SK-N-DZ (cell line): ENCODE measurements at places on chromosomes 2 and 18.
A peak's percentile ranks its signal among the peaks of the same experiment; 100 is the strongest.

DNA sequence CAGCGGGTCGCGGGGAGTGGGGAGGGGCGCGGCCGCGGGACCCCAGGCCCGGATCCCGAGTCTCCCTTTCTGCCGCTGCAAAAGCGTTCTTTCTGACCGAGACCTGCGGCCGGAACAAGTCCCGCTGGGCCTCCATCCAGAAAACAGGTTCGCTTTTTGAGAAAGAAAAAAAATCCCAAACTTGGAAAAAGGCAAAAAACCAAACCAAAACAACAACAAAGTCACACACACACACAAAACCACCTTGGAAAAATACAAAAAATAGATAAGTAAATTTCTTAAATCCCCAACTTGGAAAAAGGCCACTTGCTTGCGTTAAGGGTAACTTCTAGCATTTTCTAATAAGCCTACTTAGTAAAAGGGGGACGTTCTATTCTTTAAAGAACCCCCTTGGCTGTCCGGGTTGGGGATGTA, 250 bp upstream of the CHST10 start:
- no peak for DNase-seq

- DNase-seq, result no peak
These were observed 10.6 kb upstream of the GALNT5 start for GRCh38 chr2:157246765-157247407.

- no peak for DNase-seq
These were observed 10.0 kb upstream of the RHOB start for GRCh38 chr2:20436716-20437470.

GRCh38 chr2:160294889-160295288, 94.8 kb upstream of the ITGB6 start:
- DNase-seq, result no peak

DNA sequence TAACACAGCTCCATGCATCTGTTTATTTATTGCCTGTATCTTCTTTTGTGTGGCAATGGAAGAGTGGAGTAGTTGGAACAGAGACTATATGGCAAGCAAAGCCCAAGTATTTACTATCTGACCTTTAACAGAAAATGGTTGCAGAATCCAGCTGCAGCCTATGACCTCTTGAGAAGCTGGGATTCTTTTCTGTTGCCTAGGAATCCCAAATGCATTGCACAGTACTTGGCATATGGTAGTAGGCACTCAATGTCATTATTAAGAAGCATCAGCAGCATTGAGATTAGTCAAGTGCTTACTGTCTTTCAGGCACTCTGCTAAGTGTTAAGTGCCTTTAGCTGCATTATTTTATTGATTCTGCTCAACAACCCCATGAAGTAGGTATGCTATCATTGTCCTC, 331.6 kb downstream of the CCDC85A start:
- no peak for DNase-seq

- no peak for DNase-seq
These were observed 29.8 kb downstream of the AGAP1 start for GRCh38 chr2:235523486-235524150.

DNA sequence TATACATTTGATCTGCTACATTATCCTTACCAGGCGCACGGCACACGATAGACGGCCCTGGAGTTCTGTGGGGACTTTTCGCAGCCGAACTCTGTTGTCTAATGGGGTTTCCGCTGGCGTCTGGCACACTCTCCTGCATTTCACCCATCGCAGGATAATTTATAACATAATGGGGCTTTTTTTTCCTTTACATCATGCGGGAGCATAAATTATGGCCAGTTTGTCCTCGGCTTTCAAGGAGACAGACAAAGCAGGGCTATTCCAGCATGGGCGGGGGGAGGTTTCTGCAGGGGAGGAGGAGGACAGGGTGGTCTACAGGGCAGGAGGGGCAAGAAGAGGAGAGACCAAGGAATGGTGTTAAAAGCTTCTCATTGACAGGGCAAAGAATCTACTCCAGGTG, 279.8 kb downstream of the CELF4 start:
- no peak for DNase-seq

DNA sequence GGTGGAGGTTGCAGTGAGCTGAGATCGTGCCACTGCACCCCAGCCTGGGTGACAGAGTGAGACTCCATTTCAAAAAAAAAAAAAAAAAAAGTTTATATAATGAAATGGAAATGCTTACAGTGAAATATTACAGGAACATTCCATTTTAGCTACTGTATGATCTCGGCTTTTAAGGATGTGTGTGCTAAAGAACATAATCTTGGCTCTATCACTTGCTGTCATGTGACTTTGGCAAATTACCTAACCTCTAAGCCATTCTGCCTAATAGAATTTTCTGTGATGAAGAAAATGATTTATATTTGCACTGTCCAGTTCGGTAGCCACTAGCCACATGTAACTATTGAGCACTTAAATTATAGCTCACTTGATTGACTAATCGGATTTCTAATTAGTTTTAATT, 36.3 kb downstream of the SMAD4 start:
- no peak for DNase-seq

GRCh38 chr2:97645112-97645694, 659 bp upstream of the COX5B start:
- peak; percentile 35 for DNase-seq

DNA sequence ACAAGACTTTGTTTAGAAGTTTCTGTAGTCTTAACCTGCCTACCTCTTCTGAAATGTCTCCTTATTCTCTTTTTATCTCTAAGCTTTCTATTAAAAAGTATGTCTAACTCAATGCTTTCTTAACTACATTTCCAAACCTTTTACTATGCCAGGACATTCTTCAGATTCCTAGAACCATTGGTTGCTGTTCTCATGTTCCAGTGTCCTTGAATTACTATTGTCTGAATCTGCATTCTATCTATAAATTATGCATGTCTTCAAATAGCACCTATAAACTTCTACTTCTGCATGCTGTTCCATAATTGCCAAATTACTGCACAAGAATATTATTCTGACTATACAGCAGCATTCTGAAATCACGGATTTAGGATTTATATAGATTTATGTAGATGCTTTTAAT, 166.0 kb upstream of the VWC2L start:
- DNase-seq, result no peak

DNA sequence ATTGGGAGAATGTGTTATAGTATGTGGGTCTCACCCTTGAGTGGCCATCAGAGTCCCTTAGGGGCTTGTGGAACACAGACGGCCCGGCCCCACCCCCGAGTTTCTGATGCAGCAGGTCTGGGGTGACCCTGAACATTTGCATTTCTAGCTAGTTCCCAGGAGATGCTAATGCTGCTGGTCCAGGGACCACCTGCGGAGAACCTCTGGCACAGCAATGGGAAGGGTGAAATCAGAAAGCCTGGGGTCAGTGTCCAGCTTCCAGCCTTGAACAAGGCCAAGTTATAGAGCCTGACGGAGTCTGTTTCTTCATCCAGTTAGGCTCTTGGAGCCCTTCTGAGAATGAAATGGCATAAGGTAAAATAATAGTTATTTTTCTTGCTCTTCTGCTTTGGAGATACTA, 126.5 kb downstream of the RGPD3 start:
- DNase-seq, result no peak

DNA sequence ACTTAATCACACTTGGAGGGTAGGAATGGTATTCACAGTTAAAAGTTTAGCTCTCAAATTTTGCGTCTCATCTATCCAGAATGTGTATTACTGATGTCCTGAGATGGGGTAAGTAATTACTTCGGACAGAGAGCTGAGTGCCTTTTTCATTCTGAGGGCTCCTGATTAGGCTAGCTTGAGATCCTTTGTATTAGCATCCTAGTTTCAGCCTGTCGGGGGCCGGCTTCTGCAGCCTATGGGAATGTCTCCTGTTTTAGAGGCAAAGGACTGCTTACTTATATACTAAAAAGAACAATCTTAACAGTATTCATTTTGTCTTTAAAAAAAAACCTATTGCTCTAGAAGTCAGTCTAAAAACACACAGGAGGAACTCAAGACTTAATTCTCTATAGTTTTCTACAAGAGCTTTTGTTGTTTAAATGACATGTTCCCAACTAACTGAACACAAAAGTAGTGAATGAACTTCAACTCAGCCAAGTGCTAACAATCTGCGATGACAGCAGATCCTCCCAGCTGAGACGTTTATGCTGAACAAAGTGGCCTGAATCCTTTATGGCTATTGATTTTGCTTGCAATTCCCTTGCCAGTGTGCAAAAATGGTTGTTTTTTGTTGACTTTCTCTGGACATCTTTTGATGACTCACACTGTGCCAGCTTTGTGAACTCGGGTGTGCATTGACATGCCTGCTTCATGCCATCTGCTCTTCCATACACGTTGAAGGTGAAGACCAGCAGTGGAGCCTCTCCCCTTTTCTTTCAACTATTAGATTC, 118.7 kb downstream of the LYPD6B start:
- DNase-seq, result no peak

GRCh38 chr18:24056506-24056905, 42.0 kb downstream of the TTC39C start:
- no peak for DNase-seq

- no peak for DNase-seq
These were observed 414.3 kb upstream of the HS6ST1 start for GRCh38 chr2:128732976-128733431.

DNA sequence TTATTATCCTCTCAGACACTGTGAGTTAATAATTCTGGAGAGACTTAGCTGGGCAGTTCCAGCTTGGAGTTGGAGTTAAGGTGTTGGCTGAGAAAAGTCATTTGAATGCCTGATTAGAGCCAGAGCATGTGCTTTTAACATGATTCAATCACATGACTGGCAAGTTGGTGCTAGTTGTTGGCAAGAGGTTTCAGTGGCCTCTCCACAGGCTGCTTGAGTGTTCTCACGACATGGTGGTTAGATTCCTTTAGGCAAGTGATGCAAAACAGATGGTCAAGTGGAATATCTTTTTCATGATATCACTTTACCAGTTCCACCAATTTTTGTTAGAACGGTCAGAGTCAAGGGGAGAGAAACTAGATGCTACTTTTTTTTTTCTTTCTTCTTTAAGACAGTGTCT, 262.7 kb upstream of the FN1 start:
- DNase-seq, result no peak

DNA sequence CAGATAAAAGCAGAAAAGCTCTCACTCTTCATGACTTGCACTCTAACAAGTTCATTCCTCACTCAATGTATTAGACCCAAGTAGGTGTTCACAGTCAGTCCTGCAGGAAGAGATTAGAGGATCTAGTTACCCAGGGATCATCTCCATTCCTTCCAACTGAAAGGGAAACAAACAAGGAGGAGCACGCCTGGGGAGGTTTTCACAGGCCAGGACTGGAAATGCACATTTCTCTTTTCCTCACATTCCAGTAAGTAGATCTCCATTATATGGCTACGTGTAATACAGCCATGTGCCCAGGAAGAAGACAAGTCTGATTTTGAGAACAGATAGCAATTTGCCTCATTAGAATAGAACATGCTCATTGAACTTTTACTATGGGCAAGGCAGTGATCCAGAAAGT, 1132.2 kb upstream of the FAM98A start:
- DNase-seq, result no peak

GRCh38 chr2:197480165-197481036, 19.2 kb downstream of the HSPD1 start:
- DNase-seq, result no peak

- no peak for DNase-seq
These were observed 424.0 kb upstream of the CDH7 start for GRCh38 chr18:65326805-65327204.

GRCh38 chr18:75524841-75525240, 97.3 kb upstream of the SMIM21 start:
- no peak for DNase-seq

DNA sequence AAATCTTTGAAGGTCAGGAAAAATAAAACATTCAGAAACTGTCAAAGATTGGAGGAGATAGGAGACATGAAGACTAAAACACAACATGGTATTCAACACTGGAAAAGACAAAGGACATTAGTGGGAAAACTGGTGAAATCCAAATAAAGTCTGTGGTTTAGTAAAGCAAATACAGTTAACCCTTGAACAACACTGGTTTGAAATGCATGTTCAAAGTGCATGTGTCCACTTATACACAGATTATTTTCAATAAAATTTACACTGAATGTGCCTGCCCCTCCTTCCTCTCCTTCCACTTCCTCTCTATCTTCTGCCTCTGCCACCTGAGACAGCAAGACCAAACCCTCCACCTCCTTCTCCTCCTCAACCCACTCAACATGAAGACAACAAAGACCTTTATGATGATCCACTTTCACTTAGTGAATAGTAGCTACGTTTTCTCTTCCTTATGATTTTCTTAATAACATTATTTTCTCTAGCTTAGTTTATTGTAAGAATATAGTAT, 14.5 kb downstream of the OLA1 start:
- DNase-seq, result no peak

DNA sequence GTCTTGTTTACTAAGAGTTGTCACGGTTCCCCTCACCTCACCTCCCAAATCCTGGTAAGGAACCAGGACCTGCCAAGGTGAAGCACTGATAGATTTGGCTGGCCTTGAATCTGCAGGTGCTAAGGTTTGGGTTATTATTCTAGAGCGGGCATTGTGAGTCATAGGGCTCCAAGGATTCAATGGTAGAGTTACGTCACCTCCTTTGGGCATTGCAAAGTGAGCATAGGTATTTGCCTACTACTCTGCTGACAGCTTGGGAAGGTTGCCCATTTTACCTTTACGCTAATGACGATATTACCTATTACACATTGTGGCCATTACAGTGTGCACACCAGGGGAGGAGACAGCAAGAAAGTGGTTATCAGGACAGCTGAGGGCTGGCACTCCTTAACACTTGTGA, 59.3 kb downstream of the SETBP1 start:
- no peak for DNase-seq

DNA sequence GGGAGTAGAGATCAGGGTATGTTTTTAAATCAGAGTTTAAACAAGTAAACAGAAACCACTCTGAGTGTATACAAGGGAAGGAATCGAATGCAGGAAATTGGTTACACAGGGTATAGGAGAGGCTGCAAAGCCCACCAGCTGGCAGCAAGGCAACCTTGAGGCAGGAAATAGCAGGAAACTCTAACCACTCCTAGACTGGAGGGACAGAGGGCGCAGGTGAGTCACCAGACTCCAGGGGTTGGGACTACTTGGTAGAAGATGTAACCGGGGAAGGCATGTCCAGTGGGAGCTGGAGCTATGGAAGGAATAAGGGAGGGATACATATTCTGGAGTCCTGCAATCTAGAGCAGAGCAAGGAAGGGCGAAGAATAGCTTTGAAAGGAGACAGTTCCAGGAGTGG, 152.3 kb downstream of the MEIS1 start:
- peak; percentile 56 for DNase-seq

DNA sequence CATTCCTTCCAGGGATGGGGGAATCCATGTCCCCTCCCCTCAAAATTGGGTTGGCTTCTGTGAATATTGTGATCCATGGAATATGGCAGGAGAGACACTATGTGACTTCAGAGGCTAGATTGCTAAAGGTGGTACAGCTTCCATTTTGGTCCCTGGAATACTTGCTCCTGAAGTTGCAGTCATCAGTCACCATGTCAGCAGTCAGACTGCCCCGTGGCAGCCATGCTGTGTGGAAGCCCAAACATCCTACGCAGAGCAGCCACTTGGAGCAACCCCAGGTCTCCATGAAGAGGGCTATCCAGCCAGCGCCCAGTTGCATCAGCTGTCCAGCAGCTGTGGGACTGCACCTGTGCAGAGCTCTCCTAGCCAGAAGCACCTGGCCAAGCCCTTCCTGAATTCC, 15.8 kb upstream of the KDSR start:
- DNase-seq, result no peak
